ENCODE measurements at places on chromosomes 11 and 22.

GRCh38 chr11:114449845-114450244 lies 10.6 kb downstream of the REXO2 start:
- no peaks in the 10 kb centered on the region for H3K36me3 ChIP-seq
- H3K27me3 ChIP-seq: no peaks in the 10 kb centered on the region
- DNase-seq: no peak
- H3K4me3 ChIP-seq: no peak overlapping the region
- H3K4me1 ChIP-seq: peaks cover 4% of the 10 kb centered on the region

DNA sequence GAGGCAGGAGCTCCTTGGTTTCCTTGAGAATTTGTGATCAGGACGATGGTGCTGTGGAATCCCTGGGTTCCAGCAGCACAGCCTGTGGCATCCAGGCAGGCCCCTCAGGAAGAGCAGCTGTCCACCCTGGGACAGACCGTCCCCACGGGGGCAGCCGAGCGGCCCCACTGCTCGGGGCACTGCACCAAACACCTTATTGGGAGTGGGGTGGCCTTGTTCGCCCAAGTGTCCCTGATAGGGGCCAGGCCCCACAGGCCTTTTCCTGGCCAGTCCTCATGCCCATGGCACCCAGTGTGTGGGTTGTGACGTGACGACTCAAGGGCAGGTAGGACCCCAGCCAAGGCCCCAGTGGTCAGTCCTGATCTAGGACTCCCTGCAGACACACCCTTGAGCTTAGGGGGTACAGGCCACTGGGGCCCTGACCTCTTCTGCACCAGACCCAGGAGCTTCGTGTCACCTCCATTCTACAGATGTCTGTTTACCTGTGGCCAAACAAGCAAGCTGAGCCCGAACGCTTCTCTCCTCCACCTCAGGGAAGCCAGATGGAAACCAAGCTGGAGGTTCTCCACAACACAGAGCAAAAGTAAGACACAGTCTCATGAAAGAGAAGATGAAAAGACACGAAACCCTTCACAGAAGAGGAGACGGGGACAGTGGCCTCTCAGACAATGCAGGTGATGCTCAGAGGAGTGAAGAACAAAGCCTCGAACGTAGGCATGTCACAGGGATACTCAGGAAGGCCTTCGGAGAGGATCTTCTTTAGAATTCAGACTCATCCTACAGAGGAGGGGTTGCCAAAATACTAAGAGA lies 1.6 kb upstream of the BRD1 start:
- no peak overlapping the region for H3K27ac ChIP-seq
- H3K36me3 ChIP-seq: no peaks in the 10 kb centered on the region
- peaks cover 29% of the 10 kb centered on the region for H3K4me1 ChIP-seq
- no peak overlapping the region for H3K4me3 ChIP-seq
- DNase-seq: no peak

DNA sequence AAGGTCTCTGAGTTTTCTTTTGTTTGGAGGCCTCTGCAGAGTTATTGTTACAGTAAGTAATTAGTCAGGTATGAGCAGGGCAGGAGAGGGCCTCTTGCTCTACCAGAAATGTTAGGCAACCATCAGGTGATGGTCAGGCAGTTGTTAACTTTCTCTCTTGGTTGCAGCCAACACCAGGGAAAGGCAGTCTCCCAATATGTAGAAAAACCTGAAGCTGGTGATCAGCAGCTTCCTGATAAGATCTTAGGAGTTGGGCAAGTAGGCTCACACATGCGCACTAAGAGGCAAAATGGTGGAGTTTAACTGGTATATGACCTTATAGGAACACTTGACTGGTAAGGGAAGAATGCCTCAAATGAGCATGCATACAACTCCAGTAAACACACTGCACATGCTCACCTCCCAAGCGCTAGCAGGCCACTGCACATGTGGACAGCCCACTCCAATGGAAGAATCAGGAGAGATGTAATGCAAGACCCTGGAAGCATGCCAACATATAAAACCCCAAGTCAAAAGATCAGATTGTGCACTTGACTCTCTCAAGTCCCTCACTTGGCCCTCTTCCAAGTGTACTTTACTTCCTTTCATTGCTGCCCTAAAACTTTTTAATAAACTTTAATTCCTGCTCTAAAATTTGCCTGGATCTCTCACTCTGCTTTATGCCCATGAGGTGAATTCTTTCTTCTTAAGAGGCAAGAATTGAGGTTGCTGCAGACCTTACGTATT lies 23.7 kb upstream of the SLC35F2 start:
- no peaks in the 10 kb centered on the region for H3K4me1 ChIP-seq
- no peaks in the 10 kb centered on the region for H3K27me3 ChIP-seq
- H3K27ac ChIP-seq: no peak overlapping the region
- H3K36me3 ChIP-seq: no peaks in the 10 kb centered on the region

GRCh38 chr11:76292583-76293188 lies 86.4 kb upstream of the WNT11 start:
- no peak overlapping the region for H3K4me3 ChIP-seq
- H3K27ac ChIP-seq: no peak overlapping the region
- DNase-seq: no peak
- no peaks in the 10 kb centered on the region for H3K4me1 ChIP-seq
- no peaks in the 10 kb centered on the region for H3K36me3 ChIP-seq

GRCh38 chr22:28835630-28836189 lies 35.3 kb upstream of the XBP1 start:
- no peaks in the 10 kb centered on the region for H3K36me3 ChIP-seq
- no peaks in the 10 kb centered on the region for H3K27me3 ChIP-seq
- no peak overlapping the region for H3K4me3 ChIP-seq
- no peak for DNase-seq
- no peak overlapping the region for H3K27ac ChIP-seq

All from tibial nerve (tissue), 4 donors.